ENCODE measurements at places on chromosomes 11 and 22.

GRCh38 chr11:15075162-15075526 lies 1.8 kb downstream of the CALCB start:
- no peak for DNase-seq

DNA sequence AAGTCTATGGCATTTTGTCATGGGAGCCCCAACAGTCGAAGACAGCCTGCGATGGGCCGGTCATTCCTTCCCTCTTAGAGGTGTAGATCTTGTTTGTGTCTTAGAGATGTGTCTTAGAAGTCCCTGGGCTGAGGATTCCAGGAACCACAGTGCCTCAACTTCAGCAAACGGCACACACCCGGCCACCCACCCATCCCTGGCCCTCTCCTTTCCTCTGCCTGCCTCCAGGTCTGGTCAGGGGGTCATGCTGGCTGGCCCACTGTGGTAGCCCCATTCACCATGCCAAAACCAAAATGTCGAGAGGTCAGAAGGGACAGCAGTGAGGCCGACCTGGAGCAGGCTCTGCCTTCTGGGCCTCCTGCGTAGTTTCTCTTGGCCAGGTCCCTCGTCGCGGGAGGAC lies 857.9 kb downstream of the TBC1D22A start:
- no peak for DNase-seq

- DNase-seq: no peak
Measured at GRCh38 chr11:122293296-122294023, 177.4 kb upstream of the BLID start.

GRCh38 chr11:106421676-106422292 lies 344.3 kb downstream of the AASDHPPT start:
- no peak for DNase-seq

GRCh38 chr22:39612811-39613548 lies 42.4 kb downstream of the CACNA1I start:
- DNase-seq: no peak
